Right renal pelvis (tissue), 4 donors: ENCODE measurements at places on chromosomes 3 and 15. TPM values are rescaled to one million over a fixed set of nuclear protein-coding genes. Genes with fewer than 3 reads are reported as not detected.

- no peak for DNase-seq
Observed at GRCh38 chr3:141646760-141647561, 91.1 kb upstream of the RNF7 start.

DNA sequence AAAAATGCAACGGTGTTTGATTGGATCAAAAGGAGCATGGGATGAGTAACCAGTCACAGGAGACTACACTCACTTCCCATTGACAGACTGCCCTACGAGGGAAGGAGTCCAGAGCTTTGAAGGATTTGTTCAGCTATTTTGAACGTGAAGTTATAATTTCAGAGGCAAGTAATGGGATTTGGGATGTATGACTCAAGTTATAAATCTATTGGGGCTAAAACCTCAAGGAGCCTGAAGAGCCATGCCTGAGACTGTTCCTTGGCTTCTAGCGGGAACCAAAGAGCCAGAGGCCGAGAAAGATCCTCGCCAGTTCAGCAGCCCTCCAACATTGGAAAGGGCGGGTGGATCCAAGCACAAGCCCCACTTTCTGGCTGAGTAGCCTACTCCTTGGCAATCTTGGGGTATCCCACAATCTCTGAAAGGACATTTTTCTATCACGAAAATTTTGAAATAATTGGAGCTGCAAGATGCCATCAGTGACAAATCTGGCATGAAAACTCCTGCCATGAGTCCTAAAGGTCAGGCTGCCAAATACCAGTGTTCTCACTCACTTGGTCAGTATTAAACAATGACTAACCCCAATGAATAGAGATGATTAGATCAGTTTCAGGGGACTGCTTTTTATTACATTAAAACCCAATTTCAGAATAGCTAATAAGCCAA lies 48.6 kb upstream of the SLCO2A1 start:
- no peak for DNase-seq

DNA sequence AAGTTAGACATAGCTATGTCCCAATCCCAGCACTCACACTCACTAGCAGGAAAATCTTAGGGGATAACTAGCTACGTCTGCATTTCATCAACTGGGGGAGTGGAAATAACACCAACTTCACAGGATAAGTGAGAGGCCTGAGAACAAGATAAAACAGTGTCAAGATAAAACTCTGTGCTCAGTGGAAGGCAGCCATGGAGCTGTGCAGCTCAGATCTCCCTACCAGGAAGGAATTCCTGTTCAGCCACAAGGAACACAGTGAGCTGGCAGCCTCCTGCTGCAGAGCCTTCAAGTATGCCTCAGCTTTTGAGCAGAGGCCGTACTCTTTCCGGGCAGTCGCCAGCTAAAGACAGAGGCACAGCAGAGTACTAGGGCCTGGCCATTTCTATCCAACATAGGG lies 115.8 kb upstream of the TOPAZ1 start:
- no peak for DNase-seq

DNA sequence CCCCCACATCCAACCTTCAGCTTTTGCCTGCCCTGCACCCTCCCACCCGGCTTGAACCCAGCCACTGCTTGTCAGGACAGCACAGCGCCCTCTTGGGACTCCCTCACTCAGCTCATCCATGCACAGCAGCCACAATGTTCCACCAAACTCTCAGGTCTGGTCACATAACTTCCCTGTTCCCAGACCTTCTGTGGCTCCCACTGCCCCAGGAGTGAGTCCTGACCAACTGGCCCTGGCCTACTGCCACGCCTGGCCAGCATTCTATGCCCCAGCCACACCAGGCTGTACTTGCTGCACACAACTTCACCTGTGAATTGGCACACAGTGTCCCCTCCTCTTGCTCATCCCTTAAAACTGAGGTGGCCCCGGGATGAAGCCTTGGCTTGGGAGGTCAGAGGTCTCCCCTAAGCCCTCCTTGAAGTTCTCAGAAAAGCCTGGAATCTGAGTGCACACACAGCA lies 21.0 kb downstream of the PLXNB1 start:
- no peak for DNase-seq

- no peak for DNase-seq
Observed at GRCh38 chr3:89303701-89304100, 196.3 kb downstream of the EPHA3 start.

DNA sequence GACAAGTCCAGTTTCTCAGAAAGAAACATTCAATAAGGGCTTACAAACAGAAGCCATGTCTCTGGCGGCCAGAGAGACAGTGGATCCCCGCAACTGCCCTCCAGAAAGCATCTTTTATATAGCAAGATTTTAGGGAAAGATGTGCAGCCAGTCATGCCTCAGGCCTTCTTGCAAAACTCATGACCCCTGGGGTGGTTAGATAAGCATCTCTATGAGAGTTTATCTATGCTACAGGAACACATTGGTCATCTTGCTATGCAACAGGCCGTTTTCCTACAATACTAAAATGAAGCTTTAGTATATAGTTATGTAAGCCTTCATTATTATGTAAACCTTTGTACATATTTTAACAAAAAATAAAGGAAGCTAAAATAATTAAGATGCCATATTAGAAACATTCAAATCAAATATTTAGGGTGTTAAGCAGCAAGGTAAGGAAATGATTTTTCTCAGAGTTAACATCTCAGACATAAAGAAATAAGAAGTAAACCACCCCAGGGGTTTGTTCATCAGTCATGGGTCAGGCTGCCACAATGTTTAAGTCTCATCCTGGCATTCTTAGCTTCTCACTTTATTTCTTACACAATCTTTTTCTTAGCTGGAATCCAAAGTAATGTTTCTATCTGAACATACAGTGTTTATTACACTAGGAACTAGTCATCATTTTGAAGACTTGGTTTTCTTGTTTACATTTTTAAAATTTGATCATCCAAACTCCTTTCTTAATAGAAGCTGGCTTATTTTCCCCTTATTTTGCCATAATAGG lies 6.3 kb upstream of the FSIP1 start:
- DNase-seq = no peak

- DNase-seq = no peak
Observed at GRCh38 chr15:68783226-68784058, 37.3 kb downstream of the ANP32A start.

GRCh38 chr3:159977295-159977694 lies 11.3 kb upstream of the IL12A start:
- DNase-seq = no peak

GRCh38 chr15:29124581-29125381 lies 144.8 kb downstream of the NSMCE3 start:
- DNase-seq = no peak

GRCh38 chr15:41647262-41647661 lies 12.9 kb upstream of the MGA start:
- DNase-seq = no peak

- no peak for DNase-seq
Observed at GRCh38 chr3:127037418-127037841, 54.5 kb downstream of the PLXNA1 start.

- no peak for DNase-seq
Observed at GRCh38 chr3:143216709-143217182, 97.2 kb downstream of the CHST2 start.

DNA sequence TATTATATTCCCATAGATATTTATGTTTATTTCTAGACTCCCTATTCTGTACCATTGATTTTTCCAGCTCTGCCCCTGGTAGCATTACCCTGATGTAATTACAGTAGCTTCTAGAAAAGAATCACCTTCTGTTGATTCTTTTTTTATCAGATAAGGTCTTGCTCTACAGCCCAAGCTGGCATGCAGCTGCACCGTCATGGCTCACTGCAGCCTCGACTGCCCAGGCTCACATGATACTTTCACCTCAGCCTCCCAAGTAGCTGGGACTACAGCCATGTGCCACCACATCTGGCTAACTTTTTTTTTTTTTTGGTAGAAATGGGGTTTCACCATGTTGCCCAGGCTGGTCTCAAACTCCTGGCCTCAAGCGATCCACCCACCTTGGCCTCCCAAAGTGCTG lies 41.8 kb downstream of the SLC24A1 start:
- peak; percentile 3 for DNase-seq

- DNase-seq = no peak
Observed at GRCh38 chr3:76011121-76011520, 225.8 kb upstream of the ZNF717 start.

DNA sequence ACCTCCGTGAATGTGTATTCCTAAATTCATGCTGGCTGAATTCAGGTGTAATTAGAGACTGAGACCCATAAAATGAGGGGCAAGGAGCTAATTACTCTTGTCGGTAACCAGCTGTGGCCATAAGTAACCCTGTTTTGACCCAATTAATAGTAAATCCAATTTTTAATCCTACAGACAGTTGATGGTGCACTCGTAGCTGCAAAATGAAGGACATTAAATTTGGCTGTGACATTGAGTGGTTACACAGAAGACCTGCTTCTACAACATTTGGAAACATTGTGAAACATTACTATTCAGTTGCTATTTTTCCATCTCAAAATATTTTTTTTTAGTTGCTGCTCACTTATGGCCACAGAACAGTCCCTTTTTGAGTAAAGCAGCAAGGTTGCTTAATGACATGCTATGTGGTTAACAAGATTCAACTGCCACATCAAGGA lies 33.0 kb downstream of the MBNL1 start:
- DNase-seq = no peak

DNA sequence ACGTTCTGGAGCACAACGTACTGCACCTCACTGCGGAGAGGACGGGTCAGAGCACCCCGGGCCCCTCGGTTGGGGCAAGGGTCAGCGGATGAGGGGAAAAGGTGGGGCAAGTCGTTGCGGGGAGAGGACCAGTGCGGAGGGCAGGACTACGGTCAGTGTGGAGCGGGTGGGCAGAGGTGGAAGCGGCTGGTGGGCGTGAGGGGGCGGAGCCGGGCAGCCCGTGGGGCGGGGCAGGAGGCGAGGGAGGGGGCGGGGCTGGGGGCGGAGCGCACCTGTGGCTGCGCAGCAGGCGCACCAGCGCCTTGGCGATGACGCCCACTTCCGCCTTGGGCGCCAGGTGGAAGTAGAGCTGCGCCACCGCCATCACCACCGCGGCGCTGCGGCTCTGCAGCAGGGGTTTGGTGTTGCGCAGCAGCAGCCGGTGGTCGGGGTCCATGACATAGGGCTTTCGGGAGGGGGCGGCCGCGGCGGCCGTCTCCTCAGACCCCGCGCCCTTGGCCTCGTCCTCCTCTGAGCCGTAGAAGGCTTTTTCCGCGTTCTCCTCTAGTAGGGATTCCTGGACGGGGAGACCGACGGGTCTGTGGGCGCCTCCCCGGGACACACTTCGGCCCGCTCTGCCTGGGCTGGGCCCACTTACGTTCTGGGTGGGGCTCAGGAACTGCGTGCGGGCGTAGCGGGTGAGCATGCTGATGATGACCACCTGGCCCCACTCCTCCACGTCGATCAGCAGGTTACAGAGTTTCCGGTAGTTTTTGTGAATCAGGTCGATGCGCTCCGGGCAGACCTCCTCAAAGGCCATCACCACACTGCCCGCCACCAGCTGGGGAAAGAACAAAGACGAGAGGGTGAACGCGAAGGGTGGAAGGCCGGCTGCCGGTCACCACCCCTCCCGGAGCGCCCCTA lies 29.2 kb downstream of the AP3B2 start:
- DNase-seq = peak; percentile 54

GRCh38 chr3:194890091-194890490 lies 204.4 kb downstream of the FAM43A start:
- no peak for DNase-seq

GRCh38 chr15:27582726-27583410 lies 516.2 kb downstream of the OCA2 start:
- DNase-seq = no peak

- no peak for DNase-seq
Observed at GRCh38 chr3:87575550-87575949, 299.2 kb upstream of the POU1F1 start.

DNA sequence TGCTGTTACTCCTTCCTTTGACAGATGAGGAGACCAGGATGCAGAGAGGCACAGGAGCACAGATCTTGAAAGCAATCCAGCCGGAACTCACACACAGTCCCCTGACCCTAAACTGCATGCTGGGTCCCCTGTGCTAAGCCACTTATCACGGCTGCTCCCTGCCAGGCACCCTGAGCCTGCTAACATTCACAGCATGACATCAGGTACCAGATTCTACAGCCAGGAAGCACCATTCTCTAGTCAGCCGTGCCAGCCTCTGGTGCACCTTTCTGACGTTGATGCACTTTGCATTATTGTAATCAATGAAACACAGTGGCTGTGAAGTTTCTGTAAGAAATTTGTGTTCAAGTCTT lies 247.3 kb downstream of the OCA2 start:
- DNase-seq = no peak

DNA sequence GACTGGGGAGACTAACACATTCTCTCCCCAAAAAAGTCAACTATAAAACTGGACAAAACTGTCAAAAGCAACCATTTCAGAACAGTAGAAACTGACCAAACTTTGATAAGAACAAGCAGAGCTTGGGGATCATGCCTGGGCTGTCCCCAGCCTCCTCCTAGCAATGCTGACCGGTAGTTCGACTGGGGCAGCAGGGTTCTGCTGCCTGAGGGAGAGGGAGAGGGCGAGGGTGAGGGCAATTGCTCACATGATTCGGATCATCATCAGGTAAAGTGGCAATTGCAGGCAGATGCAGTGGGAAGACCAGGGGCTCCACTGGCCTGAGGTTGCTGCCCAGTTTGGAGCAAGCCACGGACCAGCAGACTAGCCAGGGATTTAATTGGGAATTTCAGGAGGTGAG lies 88.6 kb downstream of the OSBPL10 start:
- DNase-seq = no peak

- DNase-seq = no peak
Observed at GRCh38 chr3:29494305-29495036, 213.6 kb downstream of the RBMS3 start.

GRCh38 chr3:38016410-38016809 lies 13.0 kb downstream of the PLCD1 start:
- DNase-seq = no peak

DNA sequence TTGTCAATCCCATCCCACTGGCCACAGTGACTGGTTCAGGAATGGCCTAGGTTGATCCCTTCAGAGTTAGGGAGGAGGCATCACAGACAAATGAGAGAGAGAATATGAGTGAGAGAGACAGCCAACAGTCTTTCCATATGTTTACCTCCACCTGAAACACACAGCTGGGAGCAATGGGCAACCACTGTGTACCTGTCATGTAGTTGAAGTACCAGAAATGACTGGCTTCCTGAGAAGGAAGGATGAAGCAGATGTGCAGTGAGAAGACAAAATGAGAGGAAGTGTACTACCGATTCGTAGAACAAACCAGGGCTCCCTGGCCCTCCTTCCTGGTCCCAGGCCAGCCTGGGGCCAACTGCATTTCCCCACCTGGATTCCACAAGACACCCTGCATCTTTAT lies 27.4 kb downstream of the SRGAP3 start:
- DNase-seq = no peak

DNA sequence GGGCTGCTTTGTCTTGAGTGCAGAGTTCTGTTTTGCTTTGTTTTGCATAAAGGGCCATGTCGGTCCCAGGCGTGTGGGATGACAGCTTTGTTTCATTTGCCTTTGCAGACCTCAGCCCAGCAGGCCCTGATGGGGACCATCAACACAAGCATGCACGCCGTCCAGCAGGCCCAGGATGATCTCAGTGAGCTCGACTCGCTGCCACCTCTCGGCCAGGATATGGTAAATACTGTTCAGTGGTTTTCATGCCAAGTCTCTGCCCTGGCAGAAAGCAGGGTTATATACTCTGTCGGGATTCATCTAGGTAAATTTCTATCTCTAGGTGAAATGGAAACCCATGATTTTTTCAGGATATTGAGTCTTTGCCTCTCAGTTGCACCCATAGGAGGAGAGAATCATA lies 343.9 kb upstream of the TPM1 start:
- no peak for DNase-seq

Gene NAA50
- 135 TPM for polyA plus RNA-seq

Gene CHST2
- 29.6 TPM for polyA plus RNA-seq

Gene HCN4
- polyA plus RNA-seq = 1.2 TPM

Gene ANKRD34C
- 0.09 TPM for polyA plus RNA-seq

Gene KIF9
- 23.0 TPM for polyA plus RNA-seq

Gene CMTM8
- polyA plus RNA-seq = 13.5 TPM

Gene SCAMP5
- polyA plus RNA-seq = 18.8 TPM
